GM12878 (cell line): ENCODE measurements at places on chromosomes 12 and 14. TPM values are rescaled to one million over a fixed set of nuclear protein-coding genes. Genes with fewer than 3 reads are reported as not detected.
A peak's percentile ranks its signal among the peaks of the same experiment; 100 is the strongest.

Gene SOAT2
- 0.40 and 0.72 TPM in 2 replicates for polyA plus RNA-seq

- no peak overlapping the region for H3K27ac ChIP-seq
- no peak for DNase-seq
- no peaks in the 10 kb centered on the region for H3K36me3 ChIP-seq
- H3K4me3 ChIP-seq = no peak overlapping the region
Measured at GRCh38 chr14:85991156-85991555, 461.2 kb downstream of the FLRT2 start.

- peaks cover 7% of the 10 kb centered on the region for H3K36me3 ChIP-seq
- peaks cover 70% of the 10 kb centered on the region for H3K4me1 ChIP-seq
- peak overlapping the region; percentile 34; the same call in 1 of the 2 replicates for H3K4me3 ChIP-seq
Measured at GRCh38 chr12:124774462-124775167, 89.0 kb downstream of the SCARB1 start.

- no peaks in the 10 kb centered on the region for H3K27me3 ChIP-seq
- H3K4me3 ChIP-seq = peak overlapping the region; percentile 75
- peak; percentile 71 for DNase-seq
- H3K36me3 ChIP-seq = no peaks in the 10 kb centered on the region
Measured at GRCh38 chr14:24673534-24674203, 39.7 kb upstream of the GZMB start.

GRCh38 chr14:41868396-41868795, 261.7 kb downstream of the LRFN5 start:
- no peak overlapping the region for H3K27ac ChIP-seq
- DNase-seq = no peak
- no peaks in the 10 kb centered on the region for H3K4me1 ChIP-seq
- H3K4me3 ChIP-seq = no peak overlapping the region
- no peaks in the 10 kb centered on the region for H3K36me3 ChIP-seq

DNA sequence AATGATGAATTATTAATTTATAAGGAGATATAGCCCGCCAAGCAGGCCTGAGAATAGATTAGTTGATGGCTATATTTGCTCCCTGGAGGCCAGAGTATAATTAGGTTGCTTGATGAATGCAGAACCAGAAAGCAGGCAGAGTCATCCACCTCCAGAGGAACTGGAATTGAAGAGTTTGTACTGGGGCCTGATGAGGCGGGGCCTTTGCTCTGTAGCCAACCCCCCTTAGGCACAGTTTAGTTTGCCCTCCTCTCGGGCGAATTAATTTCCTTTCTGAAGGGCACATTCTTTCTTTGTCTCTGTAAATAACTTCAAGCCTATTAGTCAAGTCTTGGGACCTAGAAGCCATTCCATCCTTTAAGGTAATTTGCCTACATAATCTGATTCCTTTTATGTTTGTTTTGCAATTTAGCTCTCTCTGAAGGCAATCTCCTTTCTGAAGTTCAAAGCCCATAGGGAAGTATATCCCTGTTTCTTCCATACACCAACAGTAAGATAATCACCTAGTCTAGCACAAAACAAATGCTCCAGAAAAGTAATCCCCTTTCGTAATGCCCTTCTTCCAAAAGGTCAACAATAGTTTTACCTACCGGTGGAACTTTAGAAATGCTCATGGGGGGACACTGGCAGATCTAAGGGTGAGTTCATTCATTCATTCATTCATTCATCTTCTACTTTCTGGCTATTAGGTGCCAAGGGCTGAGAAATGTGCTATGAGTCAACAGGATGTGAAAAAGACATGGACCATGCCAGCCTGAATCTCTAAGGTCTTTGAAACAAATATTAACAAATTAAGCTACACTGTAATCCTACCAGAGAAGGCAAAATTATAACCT, 84.8 kb upstream of the NUDT4 start:
- no peaks in the 10 kb centered on the region for H3K27me3 ChIP-seq
- DNase-seq = no peak
- peaks cover 16% of the 10 kb centered on the region for H3K4me1 ChIP-seq
- no peak overlapping the region for H3K4me3 ChIP-seq
- H3K36me3 ChIP-seq = no peaks in the 10 kb centered on the region
- no peak overlapping the region for H3K27ac ChIP-seq

- no peaks in the 10 kb centered on the region for H3K27me3 ChIP-seq
- no peak for DNase-seq
- no peak overlapping the region for H3K4me3 ChIP-seq
- H3K4me1 ChIP-seq = no peaks in the 10 kb centered on the region
- no peaks in the 10 kb centered on the region for H3K36me3 ChIP-seq
Measured at GRCh38 chr12:94481734-94482133, 22.1 kb upstream of the CEP83 start.

GRCh38 chr12:119288576-119288975, 46.0 kb upstream of the CCDC60 start:
- no peak for DNase-seq
- no peaks in the 10 kb centered on the region for H3K36me3 ChIP-seq
- no peak overlapping the region for H3K27ac ChIP-seq

DNA sequence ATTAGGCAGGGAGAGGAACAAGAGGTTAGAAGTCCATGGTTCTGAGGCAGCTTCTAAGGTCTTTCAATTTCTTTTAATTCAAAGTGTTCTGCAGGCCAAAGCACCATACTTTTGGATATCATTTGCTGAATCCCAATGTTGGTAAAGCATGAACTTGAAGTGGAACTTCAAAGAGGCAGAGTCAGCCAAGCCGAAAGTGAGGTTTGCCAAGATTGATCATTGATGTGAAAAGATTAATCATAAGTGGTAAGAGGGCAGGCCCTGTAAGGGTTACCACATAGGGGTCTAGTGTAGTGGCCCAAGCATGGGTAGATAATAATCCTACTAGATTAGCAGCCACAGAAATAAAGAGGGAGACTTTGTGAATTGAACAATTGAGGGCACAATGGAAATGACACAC, 191.7 kb upstream of the DIO2 start:
- no peaks in the 10 kb centered on the region for H3K4me1 ChIP-seq
- H3K27ac ChIP-seq = no peak overlapping the region
- H3K36me3 ChIP-seq = no peaks in the 10 kb centered on the region
- no peak overlapping the region for H3K4me3 ChIP-seq
- no peaks in the 10 kb centered on the region for H3K27me3 ChIP-seq

DNA sequence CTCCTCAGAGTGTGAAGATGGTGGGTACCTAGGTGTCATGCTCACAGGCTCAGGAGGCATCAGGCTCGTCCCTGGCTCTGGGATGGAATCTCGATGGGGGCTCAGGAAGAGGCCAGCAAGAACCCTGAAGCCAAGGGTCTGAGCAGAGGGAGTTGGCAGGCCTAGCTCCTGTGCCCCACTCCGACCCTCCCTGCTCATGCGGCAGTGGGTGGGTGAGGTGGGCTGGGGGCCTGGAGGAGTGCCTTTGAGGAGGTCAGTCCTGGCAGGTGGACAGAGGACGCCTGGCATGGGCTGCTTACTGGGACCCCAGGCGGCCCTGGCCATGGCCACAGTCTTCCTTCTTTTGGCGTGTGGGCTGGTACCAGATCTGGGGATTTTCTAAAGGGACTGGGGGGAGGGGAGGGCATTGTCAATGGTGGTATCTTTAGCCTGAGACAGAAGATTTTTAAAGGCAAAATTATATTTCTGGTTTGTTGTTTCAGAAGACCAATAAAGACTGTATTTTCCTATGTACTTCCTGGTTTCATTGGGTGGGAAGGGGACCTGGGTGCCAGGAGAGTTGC, 16.0 kb downstream of the LRTM2 start:
- H3K27ac ChIP-seq = no peak overlapping the region
- H3K4me1 ChIP-seq = no peaks in the 10 kb centered on the region
- H3K4me3 ChIP-seq = no peak overlapping the region
- H3K36me3 ChIP-seq = no peaks in the 10 kb centered on the region
- no peak for DNase-seq
- peaks cover 2% of the 10 kb centered on the region; the same call in 1 of the 2 replicates for H3K27me3 ChIP-seq

Gene TMEM263
- 41.3 and 42.3 TPM in 2 replicates for polyA plus RNA-seq

DNA sequence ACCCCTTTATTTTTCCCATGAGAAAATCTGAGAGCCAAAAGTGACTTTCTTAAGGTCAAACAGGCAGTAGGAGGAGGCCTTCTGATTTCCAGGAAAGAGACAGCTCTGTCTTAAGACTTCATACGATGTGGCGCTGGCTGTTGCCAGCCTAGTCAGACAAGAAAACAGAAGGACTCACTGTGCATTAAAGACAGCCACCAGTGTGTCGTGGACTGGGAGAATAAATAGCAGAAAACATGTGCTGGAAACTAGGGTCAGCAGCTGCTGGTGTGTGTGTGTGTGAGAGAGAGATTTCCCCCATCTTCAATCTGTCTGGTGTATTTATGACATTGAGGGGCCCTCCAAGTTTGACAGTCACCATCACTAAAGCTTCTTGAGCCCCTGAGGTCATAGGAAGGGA, 708.6 kb upstream of the TMEM132C start:
- no peak for DNase-seq
- H3K27ac ChIP-seq = no peak overlapping the region
- H3K36me3 ChIP-seq = no peaks in the 10 kb centered on the region
- H3K4me3 ChIP-seq = no peak overlapping the region

DNA sequence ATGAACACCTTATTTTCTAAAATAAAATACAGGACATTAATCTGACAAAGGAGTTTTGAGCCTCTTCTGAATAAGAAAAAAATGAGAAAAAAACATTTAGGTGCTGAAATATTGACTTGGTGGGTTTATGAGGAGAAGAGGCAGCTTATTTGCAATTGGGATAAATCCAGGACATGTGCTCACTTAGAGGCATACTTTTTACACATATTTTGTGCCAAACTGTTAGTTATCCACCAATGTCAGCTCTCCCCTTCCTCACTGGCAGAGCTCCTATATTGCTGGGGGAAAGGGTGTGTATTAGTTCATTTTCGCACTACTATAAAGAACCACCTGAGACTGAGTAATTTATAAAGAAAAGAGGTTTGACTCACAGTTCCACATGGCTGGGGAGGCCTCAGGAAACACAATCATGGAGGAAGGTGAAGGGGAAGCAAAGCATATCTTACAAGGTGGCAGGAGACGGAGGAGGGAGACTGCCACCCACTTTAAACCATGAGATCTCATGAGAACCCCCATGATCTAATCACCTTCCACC, 135.4 kb upstream of the EGLN3 start:
- DNase-seq = no peak
- no peak overlapping the region for H3K4me3 ChIP-seq
- H3K27ac ChIP-seq = no peak overlapping the region
- no peaks in the 10 kb centered on the region for H3K27me3 ChIP-seq
- no peaks in the 10 kb centered on the region for H3K36me3 ChIP-seq
